Esophagus mucosa (tissue), 1 donor: ENCODE measurements at places on chromosomes 1 and 21. TPM values are rescaled to one million over a fixed set of nuclear protein-coding genes. Genes with fewer than 3 reads are reported as not detected.
A peak's percentile ranks its signal among the peaks of the same experiment; 100 is the strongest.

DNA sequence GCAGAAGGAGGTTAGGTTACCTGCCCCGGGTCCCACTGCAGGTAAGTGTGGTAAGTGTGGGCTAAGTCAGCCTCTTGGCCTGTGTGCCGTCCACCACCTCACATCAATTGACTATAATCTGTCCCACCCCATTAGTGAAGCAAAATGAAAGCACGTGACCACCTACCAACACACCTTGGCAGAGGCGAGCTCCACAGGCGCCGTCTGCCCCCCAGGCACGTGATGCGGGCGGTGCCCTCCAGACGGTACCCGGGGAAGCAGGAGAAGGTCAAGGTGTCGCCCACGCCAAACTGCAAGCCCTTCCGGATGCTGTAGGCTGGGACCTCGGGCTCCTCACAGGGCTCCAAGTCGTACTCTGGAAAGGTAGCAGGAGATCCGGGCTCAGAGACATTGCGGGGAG, 149.5 kb upstream of the HMGB4 start:
- no peak for ATAC-seq

- no peak for ATAC-seq
Observed at GRCh38 chr1:101394041-101394440, 157.2 kb downstream of the S1PR1 start.

The CDCA8 gene
- total RNA-seq: 14.1 TPM

- peak; percentile 47 for ATAC-seq
Observed at GRCh38 chr1:154176337-154176736, 15.6 kb downstream of the TPM3 start.

DNA sequence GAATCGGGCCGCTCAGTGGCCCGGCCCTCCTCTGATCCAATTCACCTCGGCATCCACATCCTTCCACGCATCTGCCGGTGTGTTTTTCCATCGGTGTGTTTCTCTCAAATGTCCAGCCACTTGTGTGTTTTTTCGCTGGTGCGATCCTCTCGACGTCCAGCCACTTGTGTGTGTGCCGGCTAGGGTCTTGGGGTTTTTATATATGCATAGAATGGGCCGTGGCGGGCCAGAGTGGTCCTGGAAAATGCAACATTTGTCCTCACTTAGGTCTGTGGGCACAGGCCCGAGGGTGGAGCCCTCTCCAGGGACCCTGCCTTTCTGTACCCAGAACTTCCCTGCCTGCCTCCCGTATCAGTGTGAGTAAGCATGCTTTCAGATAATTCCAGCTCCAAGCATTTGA, 1106.4 kb downstream of the AMY1C start:
- ATAC-seq: no peak
